ENCODE measurements at places on chromosomes 1 and 21.

- DNase-seq, result no peak
Measured at GRCh38 chr1:234214911-234215892, 158.1 kb upstream of the COA6 start.

DNA sequence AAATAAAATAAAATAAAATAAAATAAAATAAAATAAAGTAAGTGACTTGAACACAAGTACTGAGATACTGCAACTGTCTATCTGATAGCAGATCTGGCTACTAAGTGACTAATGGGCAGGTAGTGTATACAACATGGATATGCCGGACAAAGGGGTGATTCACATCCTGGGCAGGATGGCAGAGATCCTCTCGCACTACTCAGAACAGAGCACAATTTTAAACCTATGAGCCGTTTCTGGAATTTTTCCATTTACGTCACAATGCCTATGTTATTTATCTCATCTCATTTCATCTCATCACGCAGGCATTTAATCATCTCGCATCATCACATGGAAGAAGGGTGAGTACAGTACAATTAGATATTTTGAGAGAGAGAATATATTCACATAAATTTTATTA is 233.3 kb upstream of the COA6 start:
- DNase-seq, result no peak

DNA sequence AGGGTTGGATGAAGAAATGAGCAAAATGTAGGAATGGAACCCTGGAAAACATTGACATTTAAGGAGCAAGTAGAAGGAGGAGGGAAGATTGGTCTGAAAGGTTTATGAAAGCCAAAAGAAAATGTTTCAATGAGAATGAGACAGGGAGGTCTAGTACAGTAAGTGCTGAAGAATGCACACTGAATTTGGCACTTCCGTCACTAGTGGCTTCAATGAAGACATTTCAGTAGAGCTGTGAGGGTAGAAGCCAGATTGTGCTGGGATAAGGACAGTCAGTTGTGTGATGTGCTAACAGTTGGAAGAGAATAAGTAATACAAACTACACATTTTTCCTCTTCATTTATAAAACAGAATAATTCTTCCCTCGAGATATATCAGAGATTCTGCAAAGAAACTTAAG is 17.1 kb downstream of the THEM4 start:
- no peak for DNase-seq

GRCh38 chr1:200243042-200243437 is 166.8 kb downstream of the ZNF281 start:
- DNase-seq, result no peak

DNA sequence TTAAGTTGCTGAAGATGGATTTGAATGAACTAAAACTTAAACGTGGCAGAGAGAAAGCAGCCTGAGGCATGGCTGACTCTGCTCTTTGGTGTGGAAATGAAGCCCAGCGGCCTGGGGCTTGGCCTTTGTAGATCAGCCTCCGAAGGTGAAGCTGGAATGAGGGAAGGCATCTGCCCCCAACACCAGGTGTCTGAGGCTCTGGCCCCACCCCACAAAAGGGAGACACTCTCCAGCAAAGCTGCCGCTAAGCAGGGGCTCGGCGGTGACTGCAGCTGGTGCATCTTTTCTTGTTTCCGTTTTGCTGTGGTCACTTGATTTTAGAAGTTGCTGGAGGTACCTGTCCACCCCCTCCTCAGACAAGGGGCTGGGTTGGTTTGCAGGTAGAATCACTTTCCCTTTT is 38.2 kb upstream of the NID1 start:
- no peak for DNase-seq

GRCh38 chr1:172185211-172185610 is 235.3 kb upstream of the C1orf105 start:
- no peak for DNase-seq

- no peak for DNase-seq
Measured at GRCh38 chr1:234975941-234976860, 152.4 kb downstream of the TOMM20 start.

GRCh38 chr21:23593582-23593981 is 2013.7 kb downstream of the MRPL39 start:
- no peak for DNase-seq

DNA sequence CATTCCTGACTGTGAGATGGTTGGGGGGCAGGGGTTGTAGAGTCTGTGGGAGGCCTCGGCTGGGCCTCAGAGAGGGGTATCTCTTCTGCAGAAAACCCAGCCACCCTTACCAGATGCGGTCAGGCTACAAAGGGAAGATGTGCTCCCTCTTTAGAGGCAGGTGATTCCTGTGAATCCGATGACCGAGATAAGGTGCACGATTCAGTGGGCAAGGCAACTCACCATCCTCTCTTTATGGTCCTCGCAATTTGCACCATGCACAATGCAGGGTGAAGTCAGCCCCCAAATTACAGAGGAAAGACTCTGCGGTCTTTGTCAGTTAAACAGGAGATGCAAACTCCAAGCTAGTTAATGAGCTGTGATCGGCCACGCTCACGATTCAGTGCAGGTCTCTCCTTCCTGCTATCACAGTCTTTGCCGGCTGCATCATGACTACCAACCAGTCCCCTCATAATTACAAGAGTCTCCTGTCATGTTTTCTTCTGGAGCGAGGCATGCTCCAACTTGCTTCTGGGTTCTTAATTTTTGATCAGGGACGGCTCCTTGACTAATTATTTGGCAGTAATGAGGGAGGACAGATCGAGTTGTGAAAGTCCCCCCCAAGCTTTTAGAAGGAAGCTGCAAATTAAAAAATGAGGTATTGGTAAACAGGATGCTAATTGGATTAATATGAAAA is 12.5 kb downstream of the TP73 start:
- no peak for DNase-seq

GRCh38 chr1:6033986-6034749 is 11.5 kb upstream of the KCNAB2 start:
- DNase-seq, result peak; percentile 7

DNA sequence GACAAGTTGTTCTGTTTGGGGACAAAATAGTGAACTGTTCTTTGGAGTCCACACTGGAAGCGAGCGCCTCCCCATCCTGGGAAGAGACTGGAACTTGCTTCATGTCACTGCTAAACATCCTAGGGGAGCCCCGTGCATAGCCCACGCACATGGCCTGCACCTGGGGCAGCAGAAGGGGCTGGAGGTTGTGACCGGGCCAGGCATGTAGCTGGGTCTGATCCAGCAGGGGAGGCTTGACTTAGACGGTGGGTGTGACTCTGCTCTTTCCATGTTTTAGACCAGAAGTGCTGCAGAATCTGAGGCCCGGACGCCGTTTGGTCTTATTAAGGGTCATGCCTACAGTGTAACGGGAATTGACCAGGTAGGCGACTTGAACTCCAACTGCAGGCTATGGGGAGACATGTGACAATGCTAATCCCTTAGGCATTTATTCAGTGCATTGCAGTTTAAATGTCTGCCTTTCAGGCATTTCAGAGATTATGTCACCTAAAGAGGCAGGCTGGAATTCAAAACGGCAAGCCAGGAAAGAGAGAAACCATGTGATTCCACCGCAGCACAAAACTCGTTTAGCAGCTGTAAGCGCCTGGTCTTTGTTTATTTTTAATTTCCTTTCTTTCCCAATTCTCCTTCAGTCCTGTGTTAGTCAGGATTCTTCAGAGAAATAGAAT is 21.8 kb downstream of the CAPN9 start:
- no peak for DNase-seq

DNA sequence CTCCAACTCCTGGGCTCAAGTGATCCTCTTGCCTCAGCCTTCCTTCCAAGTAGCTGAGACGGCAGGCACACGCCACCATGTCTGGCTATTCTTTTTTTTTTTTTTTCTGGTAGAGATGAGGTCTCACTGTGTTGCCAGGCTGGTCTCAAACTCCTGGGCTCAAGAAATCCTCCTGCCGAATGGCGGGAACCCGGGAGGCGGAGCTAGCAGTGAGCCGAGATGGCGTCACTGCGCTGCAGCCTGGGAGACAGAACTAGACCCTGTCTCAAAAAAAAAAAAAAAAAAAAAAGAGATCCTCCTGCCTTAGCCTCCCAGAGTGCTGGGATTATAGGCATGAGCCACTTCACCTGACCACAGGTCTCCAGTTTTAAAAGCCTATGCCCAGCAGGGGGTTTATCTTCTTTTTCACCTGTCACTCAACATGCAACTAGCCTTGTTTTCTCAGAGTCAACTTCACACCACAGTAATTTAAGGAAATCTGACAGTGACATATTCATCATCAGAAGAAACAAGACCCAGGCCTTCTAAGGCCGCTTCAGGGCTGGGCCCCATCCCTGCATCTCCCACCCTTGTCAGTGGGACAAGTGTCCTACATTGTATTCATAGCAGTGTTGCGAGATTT is 38.3 kb upstream of the GALNT2 start:
- DNase-seq, result no peak

DNA sequence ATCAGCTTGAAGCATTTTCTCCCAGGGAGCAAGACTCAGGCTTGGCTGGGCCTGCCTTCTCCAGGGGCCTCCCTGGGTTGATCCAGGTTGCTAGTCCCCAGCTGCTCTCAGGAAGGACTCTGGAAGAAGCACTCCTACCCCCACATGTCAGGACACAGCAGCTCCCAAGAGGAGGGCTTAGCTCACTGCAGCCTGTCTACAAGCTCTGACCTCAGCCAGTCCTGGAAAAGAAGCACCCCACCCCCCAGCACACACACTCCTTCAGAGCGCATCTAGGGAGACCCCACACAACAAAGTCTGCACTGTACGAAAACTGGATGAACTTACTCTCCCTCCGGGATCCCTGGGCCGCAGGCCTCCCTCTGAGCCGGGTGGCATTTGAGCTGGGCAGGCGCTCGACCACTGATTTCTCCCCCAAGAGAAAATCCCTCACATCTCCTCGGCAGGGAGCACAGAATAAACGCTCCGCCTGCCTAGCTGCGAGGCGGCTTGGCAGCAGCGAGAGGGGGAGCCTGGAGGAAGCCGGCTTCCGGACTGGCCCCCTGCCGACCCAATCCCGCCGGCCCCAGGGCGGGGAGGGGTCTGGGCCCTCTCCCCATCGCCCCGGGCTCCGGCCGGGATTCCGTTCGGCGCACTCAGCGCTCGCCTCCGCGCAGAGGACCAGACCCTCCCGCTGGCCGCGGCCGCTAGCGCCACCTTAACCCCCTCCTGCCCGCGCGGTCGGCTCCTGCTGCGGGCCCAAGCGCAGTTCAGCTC is at the start of gene KCNA2:
TSS of gene KCNA2 (minus strand) at position 458 of the 756 bp plus-strand sequence. CDS start 1,576 bp downstream, outside the sequence.
- no peak for DNase-seq

DNA sequence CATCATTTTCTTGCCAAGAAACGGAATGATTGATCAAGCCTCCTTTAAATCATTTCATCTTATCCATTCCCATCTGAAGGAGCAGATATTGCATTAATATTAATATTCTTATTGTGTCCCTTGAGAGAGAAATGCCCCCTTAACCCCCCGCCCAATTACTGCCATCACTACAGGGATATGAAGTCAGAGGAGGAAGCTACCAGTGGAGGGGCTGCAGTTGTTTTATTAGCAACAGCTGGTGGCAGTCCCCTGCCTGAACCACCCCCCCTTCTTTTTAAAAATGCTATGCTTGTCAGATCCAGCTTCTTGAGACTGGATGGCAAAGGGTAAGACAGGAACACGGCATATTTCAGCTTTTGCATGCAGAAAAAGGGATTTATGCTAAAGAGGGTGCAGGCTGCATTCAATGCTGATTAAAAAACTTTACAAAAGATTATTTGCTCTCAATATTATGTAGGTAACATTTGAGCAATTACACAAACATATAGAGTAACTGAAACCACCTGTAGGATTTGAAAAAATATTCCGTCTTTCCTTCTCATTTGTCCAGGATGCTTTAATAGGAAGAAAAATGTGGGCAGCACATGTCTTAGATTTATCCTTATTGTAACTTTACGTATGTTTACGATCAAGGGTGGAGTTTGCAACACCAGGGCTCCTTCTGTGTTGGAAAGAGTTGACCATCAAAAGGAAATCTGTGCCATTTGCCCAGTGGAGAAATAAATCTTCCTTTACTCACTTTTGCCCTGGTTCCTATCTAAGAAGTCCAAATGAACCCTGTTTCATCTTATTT is 77.7 kb downstream of the ZBTB18 start:
- DNase-seq, result no peak

DNA sequence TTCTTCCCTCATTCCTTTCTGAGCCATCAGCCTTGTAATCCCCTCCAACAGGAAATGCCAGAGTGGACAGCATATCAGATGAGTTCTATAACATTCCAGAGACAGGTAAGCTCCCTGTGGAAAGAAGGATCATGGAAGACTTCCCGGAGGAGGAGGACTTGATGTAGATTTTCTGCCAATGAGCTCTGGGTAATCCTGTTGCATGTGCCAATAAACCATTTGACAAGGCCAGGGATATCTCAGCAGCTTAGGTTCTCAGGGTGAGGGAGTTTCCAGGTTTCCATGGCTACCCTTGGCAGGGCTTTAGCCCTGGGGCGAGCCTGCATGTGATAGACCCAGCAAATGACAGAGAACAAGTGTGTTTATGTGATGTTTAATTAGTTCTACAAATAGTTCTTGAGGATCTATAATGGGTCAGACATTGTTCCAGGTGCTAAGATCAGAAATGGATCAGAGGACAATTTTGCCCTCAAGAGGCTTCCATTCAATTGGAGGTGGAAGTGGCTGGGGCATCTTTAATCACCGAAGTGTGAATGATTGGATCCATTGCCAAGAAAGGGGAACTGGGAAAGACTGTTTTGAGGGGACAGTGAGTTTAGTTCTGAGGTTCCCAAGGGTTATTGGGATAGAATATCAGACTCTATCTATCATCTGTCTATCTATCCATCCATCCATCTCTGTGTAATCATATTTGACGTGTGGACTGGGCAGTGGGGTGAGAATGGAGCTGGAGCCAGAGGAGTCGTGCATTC is 6.9 kb downstream of the PLA2G5 start:
- DNase-seq, result no peak

GRCh38 chr21:27152996-27153395 is 186.1 kb upstream of the ADAMTS5 start:
- DNase-seq, result no peak

- DNase-seq, result no peak
Measured at GRCh38 chr1:227766015-227766634, 30.9 kb downstream of the SNAP47 start.

DNA sequence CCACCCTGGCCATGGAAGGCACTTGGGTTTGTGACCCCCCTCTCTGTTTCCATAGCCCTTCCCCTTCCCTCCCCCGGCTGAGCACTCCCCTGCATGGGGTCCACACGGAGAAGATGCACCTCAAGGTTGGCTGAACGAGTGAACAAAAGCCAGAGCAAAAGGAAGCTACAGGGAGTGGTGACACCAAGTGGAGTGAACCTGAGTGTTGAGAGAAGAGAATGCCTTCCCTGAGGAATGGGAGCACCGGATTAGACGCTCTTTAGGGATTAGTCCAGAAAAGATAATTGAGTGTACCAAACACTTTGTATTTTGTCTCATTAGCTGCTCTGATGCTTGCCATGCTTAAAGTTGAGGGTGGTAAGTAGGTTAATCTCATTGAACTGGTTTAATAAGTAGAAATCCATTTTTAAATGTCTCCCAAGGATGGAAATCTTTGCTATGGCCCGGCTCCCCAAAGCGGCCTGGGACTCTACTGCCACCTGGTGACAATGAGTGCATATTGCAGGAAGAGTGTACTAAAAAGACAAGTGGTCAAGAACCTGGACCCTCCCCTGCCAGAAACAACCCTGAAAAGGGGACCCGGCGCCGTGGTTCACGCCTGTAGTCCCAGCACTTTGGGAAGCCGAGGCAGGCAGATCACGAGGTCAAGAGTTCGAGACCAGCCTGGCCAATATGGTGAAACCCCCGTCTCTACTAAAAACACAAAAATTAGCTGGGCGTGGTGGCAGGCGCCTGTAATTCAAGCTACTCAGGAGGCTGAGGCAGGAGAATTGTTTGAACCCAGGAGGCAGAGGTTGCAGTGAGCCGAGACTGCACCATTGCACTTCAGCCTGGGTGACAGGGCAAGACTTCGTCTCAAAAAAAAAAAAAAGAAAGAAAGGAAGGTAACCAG is 150.6 kb upstream of the ZC3H12A start:
- no peak for DNase-seq
